ENCODE measurements at places on chromosomes 7 and 10.

GRCh38 chr10:82574081-82574480 is 699.1 kb downstream of the NRG3 start:
- DNase-seq = no peak

DNA sequence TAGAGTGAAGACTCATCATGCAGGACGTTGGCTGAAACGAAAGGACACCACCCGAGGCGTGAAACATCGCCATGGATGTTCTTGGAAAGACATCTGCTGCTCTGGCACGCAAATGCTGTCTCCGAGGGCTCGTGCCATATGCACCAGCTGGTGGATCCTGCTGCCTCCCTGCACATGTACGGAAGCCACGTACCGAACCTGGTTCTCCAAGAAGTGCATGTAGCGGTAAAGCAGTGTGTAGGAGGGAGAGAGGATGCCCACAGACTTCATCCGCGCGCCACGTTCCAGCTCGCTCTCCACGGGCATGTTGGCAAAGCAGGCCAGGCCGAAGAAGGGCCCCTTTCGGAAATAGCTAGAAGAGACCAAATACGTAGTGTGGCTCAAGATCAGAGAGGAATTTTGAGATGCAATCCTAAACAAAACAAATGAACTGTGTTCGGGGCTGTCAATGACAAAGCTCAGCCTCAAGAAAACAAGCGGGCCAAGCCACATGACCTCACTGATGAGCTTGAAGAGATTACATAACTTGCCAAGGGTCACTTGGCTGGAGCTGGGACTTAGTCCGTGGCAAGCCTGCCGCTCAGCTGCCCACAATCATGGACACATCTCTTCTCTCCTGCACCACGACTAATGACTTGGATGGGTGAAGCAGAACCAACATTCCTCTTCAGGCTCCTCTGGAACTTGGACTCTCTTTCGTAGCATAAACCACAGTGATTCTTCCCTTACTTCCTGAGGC is 16.5 kb downstream of the DENND11 start:
- no peak for DNase-seq

- no peak for DNase-seq
These were observed 5.9 kb downstream of the FEZF1 start for GRCh38 chr7:122298618-122299017.

DNA sequence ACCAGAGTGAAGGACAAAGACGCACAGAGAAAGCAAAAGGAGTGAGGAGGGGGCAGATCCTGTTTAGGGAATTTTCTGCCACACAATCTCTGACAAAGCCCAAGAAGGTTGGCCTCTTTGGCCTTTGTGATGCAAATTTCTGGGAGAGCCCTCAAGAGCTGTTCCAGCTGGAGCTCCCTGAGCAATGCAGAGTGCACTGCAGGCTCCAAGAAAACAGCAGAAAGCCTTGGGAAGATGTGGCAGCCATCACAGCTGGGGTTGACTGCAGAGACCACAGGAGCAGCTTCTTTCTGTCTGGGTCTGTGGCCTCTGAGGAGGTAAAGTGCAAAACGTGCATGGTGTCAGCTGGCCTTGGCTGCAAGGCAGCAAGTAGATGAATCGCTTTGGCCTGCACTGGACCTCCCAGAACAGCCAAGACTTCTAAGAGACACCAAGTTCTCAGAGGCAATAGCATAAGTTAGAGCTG is 200.2 kb downstream of the ELMO1 start:
- DNase-seq = no peak

DNA sequence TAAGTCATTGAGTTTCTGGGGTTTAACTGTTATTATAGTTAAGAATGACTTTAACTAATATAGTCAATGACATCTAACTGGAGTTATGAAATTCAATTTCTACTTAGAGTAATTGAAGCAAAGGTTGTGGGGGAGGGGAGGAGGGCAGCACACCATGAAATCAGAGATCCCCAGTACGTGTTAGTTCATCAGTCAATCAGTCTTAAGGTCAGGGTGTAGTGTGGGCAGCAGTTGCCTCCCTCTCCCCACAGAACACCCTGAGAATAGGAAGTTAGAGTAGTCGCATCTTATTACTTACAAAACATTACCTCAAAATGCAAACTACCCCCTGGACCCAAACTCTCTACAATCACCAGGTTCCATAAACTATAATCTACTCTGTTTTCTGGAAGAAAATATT is 7.0 kb upstream of the HPS1 start:
- DNase-seq = no peak

DNA sequence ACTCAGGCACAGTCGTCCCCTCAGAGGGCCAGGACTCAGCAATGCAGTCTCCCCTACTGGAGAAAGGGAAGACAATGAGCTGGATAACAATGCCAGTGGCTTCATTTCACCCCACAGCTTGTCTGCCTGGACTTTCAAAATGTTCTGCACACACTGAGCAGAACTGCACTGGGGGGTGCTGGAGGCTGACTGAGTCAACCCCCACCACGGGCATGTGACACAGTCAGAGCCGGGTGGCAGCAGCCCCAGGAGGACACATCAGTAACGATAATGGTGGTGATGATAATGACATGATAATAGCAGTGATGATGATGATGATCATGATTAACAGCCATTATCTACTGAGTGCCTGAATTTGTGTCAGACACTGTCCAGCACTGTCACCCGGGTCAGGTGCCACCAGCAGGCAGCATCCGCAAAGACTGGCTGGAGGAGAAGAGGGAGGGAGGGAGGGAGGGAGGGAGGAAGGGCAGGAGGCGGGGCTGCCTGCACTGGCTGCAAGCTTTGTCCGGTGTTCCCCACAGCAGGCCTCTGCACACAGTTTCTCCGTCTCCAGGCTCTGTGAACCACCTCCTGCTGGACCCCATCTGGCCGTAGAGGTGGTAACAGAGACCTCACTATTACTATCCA is 67.4 kb downstream of the PLXNA4 start:
- no peak for DNase-seq

- no peak for DNase-seq
These were observed 328.9 kb downstream of the PRPF18 start for GRCh38 chr10:13915710-13916109.

GRCh38 chr7:521221-522070 is 1.8 kb upstream of the PDGFA start:
- peak; percentile 43 for DNase-seq

GRCh38 chr10:86535132-86535882 is 13.7 kb upstream of the WAPL start:
- DNase-seq = peak; percentile 11

DNA sequence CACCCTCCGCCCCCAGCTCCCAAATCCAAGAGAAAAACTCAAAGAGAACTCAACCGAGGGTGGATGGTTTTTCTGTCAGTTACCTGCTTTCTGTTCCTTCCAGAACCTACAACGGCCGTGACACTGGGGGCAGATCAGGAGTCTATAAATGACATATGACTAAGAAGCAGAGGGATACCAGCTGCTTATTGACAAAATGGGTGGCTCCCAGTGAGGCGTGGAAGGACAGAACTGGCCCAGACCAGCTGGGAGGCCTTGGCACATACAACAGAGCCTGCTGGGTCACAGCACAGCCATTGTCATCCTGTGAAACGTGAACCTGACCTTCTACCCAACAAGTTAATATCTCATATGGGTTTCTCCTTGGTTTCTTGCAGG is 84.3 kb upstream of the ADRB1 start:
- DNase-seq = no peak

DNA sequence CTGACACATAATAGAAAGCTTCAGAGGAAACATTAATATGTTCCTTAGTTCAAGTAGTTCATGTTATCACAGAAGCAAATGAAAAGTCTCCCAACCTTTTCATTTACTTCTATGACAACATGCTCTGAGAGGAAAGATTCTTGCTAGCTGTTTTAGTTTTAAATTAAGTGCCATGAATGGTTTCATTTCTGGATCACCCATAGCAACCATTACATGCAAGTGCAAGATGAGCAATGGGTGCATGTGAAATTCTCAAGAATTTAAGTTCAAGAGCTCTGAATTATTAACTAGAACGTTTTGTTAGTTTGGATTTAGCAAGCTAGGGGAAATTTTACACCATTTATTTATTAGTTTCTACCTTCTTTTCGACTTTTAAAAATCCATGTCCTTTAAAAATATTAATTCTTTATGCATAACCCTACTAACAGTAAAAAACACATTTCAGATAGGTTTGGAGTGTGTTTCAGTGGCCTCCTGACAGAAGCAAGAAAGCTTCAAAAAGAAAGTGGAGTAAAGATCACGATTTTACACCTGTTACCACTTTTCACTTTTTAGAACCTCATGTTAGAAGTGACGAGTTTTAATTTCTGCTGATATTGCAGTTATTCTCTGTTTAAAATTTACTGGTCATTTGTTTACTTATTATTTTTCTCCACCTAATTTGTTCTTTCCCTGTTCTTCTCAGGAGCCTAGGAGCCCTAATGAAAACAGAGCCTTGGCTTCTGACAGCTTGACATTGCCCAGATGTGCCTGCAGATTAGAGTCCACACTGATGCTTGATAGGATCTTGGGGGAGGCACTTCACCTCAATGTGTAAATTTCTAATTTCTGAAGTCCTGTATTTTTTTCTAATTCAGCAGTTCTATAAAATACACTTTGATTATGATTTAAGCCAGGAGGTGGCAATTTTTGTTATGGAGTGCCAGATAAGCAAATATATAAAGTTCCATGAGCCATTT is 995.3 kb upstream of the PHF14 start:
- DNase-seq = no peak

DNA sequence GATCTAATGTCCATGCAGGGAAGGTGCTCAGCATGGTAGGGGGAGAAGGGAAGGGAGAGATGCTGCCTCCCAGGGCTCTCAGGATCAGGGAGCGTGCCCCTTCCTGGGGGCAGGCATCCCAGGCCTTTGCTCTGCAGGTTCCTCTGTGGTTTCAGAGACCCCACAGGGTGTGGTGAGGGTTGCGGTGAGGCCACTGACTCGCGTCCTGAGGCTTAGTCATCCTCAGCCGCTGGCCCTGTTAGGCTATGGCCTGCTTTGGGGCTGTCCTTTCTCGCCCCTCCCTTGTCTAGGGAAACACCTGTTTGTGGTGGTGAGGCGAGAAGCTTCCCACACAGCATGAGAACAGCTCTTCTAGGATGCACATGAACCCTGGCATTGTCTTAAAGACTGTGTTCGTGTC is 558.3 kb upstream of the FOXK1 start:
- DNase-seq = no peak

DNA sequence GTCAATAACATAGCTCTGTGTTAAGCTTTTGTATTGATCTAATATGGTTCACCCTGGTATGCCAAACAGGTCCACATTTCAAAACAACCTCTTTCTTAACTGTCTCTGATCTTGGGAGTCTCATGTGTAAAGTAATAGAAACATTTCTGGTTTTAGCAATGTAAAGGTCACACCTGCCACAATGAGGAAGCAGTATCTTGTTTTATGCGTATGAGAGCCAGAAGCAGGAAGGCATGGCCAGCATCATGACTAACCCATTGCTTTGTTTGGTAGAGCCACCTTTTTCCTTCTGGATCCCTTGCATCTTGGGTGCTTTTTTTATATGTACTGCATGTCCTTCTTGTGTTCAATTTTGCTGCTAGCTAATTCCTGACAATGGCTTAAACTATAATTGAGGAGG is 411.3 kb upstream of the SEMA3C start:
- no peak for DNase-seq

DNA sequence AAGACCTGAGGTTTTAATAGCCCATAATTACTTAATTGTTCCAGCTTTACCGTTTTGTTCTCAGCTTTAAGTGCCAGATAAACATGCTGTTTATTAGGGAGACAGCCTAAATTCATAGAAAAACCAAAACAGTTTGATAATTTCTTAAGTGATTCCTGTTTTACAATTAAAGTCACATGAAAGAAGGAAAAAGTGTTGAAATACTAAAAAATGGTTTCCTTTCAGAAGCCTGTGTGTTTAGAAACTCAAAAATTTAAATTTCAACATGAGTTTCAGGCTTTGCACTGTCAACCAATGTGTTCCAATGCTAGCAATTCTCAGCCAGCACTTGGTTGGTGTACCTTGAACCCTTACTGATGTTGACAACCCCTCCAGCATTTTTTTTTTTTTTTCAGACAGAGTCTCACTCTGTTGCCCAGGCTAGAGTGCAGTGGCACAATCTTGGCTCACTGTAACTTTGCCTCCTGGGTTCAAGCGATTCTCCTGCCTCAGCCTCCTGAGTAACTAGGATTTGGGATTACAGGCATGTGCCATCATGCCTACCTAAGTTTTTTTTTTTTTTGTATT is 135.3 kb downstream of the ICA1 start:
- no peak for DNase-seq

DNA sequence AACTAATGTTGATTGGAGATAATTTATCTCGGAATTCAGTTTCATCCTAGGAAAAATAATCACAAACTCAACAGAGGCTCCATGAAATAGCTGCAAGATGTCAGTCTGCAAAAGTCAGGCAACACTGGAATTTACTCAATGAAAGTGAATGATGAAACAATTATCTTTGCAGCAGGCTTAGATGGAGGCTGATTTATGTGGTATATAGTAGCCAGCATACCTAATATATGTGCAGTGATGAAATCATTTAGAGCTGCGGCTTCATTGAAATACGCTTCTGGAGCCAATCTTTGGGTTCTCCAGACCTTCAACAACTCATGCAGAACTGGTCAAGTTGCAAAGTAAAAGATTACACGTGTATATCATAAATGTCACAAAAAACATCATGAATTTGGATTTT is 113.3 kb downstream of the ITGA8 start:
- DNase-seq = no peak

GRCh38 chr7:108409146-108409545 is 47.1 kb downstream of the NRCAM start:
- DNase-seq = no peak

GRCh38 chr7:292826-293225 is 2.9 kb downstream of the FOXL3 start:
- no peak for DNase-seq

DNA sequence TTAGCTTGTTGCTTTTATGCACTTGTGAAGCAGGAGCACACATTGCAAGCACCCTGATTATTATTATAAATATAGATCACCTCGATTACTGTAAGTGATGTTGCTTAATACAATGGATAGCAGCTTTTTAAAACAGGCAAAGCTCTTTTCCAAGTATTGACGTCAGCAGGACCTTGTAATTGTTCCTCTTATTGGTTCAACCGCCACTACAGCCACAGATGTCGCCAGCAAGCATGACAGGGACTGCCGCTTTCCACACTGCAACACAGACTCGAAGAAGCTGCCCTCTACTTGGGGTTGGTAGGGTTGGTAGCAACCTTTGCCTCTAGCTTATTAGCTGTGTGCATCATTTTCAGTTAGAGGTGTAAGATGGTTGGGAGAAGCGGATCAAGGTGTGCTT is 167.6 kb downstream of the ZNF365 start:
- peak; percentile 55 for DNase-seq

All from naive B cell (primary cell).